ENCODE measurements at places on chromosomes 7 and 10. TPM values are rescaled to one million over a fixed set of nuclear protein-coding genes. Genes with fewer than 3 reads are reported as not detected.

GRCh38 chr7:5596046-5596895 is 172.6 kb upstream of the TNRC18 start:
- H3K4me1 ChIP-seq: peaks cover 85% of the 10 kb centered on the region
- peak overlapping the region; percentile 22 for H3K27ac ChIP-seq
- H3K27me3 ChIP-seq: no peaks in the 10 kb centered on the region

STEAP1 gene
- 1.5 TPM for total RNA-seq

- no peaks in the 10 kb centered on the region for H3K27me3 ChIP-seq
- no peak overlapping the region for H3K4me3 ChIP-seq
- H3K36me3 ChIP-seq: peaks cover 9% of the 10 kb centered on the region
These were observed 129.4 kb upstream of the SAMD8 start for GRCh38 chr10:74981831-74982633.

PMS2 gene
- total RNA-seq: 16.3 TPM

CUZD1 gene
- 0.81 TPM for total RNA-seq

TACR2 gene
- 0.25 TPM for total RNA-seq

GRCh38 chr7:134362587-134363483 is 46.1 kb upstream of the SLC35B4 start:
- H3K36me3 ChIP-seq: no peaks in the 10 kb centered on the region
- DNase-seq: no peak
- H3K27ac ChIP-seq: no peak overlapping the region

DNA sequence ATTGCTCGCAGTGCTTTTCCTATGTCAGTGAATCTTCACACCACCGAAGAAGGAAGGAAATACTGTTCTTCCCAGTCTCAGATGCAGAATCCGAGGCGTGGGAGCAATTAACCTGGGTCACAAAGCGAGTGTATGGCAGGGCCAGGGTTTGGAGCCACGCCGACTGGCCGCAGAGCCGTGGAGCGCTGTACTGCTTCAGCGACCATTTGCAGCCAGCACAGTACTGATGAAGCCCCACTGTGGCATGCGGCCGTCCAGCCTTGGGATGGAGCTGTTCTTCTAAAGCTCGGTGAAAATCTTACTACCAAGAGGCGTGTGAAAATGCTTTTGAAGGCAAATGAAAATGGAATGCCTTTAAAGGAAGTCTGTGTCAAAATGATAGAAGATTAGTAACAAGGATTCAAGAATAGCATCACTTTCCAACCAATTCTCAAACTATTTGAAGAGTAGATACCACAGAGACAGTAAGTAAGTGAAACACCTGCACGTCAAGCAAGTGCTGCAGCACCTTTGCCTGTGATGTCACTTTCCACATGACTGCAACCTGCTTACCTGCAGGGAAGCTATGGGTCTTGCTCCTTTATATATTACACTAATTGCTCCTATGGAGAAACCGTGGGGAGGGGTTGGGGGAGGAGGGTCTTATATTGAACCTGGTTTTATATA is 4.9 kb downstream of the PPP2R2D start:
- no peaks in the 10 kb centered on the region for H3K27me3 ChIP-seq
- no peak for DNase-seq
- no peak overlapping the region for H3K27ac ChIP-seq
- H3K36me3 ChIP-seq: peaks cover 13% of the 10 kb centered on the region

DNA sequence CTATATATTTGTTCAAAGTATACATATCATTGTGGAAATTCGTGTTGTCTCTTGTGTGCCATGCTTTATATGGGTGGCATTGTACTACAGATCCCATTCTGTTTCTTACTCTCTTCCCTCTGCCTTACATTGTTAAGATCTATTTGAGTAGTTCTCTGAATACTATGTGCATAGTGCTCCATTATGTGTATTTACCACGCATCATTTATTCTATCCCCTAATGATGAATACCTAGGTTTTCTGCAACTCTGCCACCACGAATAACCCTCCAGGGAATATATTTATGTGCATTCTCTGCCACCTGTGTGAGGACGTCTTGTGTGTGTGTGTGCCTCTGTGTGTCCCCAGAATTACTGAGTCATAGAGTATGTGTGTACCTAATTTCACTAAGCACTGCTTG is 431.2 kb upstream of the C7orf33 start:
- no peak for DNase-seq
- H3K4me3 ChIP-seq: no peak overlapping the region
- H3K27ac ChIP-seq: no peak overlapping the region
- H3K27me3 ChIP-seq: no peaks in the 10 kb centered on the region
- H3K4me1 ChIP-seq: no peaks in the 10 kb centered on the region
- no peaks in the 10 kb centered on the region for H3K36me3 ChIP-seq

GRCh38 chr10:14573666-14574261 is 200.9 kb downstream of the FAM107B start:
- no peak for DNase-seq
- no peaks in the 10 kb centered on the region for H3K27me3 ChIP-seq
- peaks cover 31% of the 10 kb centered on the region for H3K4me1 ChIP-seq
- H3K27ac ChIP-seq: no peak overlapping the region
- no peak overlapping the region for H3K4me3 ChIP-seq
- H3K36me3 ChIP-seq: no peaks in the 10 kb centered on the region

AGMO gene
- total RNA-seq: not detected

GRCh38 chr7:142709921-142710320 is 39.4 kb upstream of the PRSS1 start:
- no peaks in the 10 kb centered on the region for H3K36me3 ChIP-seq
- H3K4me3 ChIP-seq: no peak overlapping the region
- no peak overlapping the region for H3K27ac ChIP-seq
- DNase-seq: no peak
- no peaks in the 10 kb centered on the region for H3K4me1 ChIP-seq

ZKSCAN1 gene
- 54.6 TPM for total RNA-seq

PTPRN2 gene
- 1.5 TPM for total RNA-seq

- DNase-seq: no peak
- H3K36me3 ChIP-seq: no peaks in the 10 kb centered on the region
- peaks cover 3% of the 10 kb centered on the region for H3K4me1 ChIP-seq
These were observed 192.6 kb upstream of the C7orf33 start for GRCh38 chr7:148397985-148398384.

LRRTM3 gene
- not detected for total RNA-seq

NUPR2 gene
- 4.5 TPM for total RNA-seq

GRCh38 chr7:107946881-107947280 is 55.9 kb downstream of the DLD start:
- H3K4me1 ChIP-seq: peaks cover 4% of the 10 kb centered on the region
- peaks cover 47% of the 10 kb centered on the region for H3K36me3 ChIP-seq
- H3K27ac ChIP-seq: no peak overlapping the region
- H3K4me3 ChIP-seq: no peak overlapping the region
- no peaks in the 10 kb centered on the region for H3K27me3 ChIP-seq
- DNase-seq: no peak

DNA sequence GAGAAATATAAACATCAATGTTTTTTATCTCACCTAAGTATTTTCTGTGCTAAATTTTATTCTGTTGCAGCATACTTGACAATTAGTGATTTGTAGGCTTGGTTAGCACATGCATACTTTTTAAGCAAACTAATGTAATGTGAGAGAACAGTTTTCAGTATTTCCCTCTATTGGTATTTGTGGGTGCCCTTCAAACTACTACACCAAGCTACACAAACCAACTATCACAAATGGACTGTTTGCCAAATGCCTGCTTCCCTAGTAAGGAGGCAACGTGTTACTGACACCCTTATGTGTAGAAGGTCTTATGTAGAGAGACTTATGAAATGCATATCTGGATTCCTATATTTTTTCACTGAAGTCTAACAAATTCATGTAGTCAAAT is 98.4 kb upstream of the FZD1 start:
- H3K27me3 ChIP-seq: no peaks in the 10 kb centered on the region
- H3K4me3 ChIP-seq: no peak overlapping the region

CPA1 gene
- not detected for total RNA-seq

GRCh38 chr7:37352974-37353948 is 95.4 kb downstream of the ELMO1 start:
- DNase-seq: no peak
- peak overlapping the region; percentile 78 for H3K27ac ChIP-seq
- no peaks in the 10 kb centered on the region for H3K36me3 ChIP-seq

SH2D4B gene
- total RNA-seq: 0.23 TPM

DDX50 gene
- total RNA-seq: 33.2 TPM

DNA sequence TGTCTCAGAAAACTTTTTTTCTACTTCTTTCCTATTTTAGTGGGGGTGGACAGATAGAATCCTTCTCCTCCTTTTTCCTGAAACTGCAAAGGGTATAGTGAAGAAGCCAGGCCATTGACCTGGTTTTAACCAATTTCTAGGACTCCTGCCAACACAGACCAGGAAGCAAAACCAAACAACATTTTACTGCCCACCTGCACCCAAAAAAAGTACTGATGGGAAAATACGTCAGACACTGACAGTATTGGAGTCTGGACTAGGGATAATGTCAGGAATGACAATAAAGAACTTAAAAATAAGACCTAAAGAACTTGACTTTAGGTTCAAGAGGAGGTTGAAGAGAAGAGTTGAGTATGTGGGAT is 5.0 kb upstream of the STEAP4 start:
- no peak overlapping the region for H3K4me3 ChIP-seq
- peaks cover 65% of the 10 kb centered on the region for H3K4me1 ChIP-seq
- peak overlapping the region; percentile 69 for H3K27ac ChIP-seq
- no peak for DNase-seq

DNA sequence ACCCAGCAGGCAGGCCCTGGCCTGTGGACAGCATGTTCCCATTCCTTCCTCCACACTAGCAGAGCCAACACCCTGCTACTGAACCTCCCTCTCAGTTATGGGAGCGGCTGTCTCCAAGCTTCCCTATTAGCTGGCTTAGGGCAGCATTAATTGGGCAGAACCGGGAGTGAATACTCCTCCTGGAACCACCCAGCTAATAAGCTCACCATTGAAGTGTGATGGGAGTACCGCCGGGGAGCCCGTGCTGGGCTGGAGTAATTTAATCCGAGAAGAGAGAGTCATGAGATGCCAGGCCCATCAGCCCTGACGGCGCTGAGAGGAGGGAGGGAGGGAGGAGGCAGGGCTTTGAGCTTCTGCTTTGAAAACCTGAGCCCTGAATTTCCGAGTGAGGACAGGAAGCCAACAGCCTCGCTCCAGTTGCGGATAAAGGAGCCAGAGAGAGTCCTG is 31.8 kb upstream of the ELFN1 start:
- H3K4me1 ChIP-seq: peaks cover 10% of the 10 kb centered on the region
- peaks cover 49% of the 10 kb centered on the region for H3K27me3 ChIP-seq
- DNase-seq: no peak

- no peaks in the 10 kb centered on the region for H3K36me3 ChIP-seq
- DNase-seq: no peak
- no peaks in the 10 kb centered on the region for H3K27me3 ChIP-seq
- peaks cover 36% of the 10 kb centered on the region for H3K4me1 ChIP-seq
- H3K4me3 ChIP-seq: no peak overlapping the region
These were observed 75.9 kb upstream of the PTPRZ1 start for GRCh38 chr7:121796936-121797656.
